Stimulated activated CD8-positive, alpha-beta memory T cell treated with anti-CD3 and anti-CD28 coated beads, Interleukin-4, amount 100 ng/mL, for 4 hours (primary cell): ENCODE measurements at places on chromosomes 2 and 18.

GRCh38 chr2:55140316-55141219 is 90.3 kb upstream of the RTN4 start:
- DNase-seq: no peak

- no peak for DNase-seq
Measured at GRCh38 chr2:46479265-46479664, at the start of gene TMEM247. Gene TMEM247 (plus strand): TSS chr2:46479565.

- no peak for DNase-seq
Measured at GRCh38 chr2:234981197-234982095, 29.6 kb downstream of the SH3BP4 start.

DNA sequence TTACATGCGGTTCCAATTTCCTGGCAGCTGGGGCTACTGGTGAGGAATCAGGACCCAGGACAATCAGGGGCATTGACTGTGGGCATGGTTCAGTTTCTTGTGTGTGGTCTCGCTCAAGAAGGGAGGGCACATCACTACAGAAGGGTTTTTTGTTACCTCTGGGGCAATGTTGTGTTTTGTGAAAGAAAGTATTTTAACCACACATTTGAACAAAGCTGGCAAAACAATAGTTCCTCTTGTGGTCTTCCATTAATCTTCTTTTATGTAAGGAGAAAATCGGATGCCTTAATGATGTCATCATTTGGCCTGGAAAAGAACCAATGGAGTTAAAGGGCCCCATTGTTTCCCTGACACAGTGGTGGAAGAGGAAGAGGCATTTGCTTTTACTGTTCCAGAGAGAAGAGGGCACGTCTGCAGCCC is 197.4 kb downstream of the SH3BP4 start:
- no peak for DNase-seq

DNA sequence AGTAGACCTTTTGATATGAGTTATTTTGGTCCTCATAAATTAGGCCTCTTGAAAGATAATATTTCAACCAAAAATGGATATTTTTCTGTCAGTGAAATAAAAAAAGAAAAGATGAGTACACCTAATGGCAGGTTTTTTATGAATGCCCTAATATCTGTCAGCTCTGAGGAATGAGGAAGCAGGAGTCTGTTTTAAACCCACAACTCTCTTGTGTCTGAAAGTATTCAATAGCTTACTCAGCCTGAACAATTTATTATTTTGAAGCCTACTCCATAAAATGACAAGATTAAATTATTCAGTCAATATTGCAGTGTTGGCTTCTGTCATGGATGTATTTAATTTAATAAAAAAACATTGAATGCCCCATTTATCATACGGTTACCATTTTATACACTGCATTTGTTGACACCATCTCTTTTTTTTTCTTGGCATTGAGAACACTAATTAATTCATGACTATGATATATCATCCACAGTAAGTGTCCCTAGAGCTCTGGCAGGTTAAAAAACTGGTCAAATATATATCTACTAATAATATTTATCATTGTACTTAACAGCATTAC is 548.2 kb downstream of the CBLN2 start:
- no peak for DNase-seq
